RPMI8226 (cell line): ENCODE measurements at places on chromosomes 6 and 20.

GRCh38 chr6:163712566-163712961 is 298.0 kb downstream of the QKI start:
- no peak for DNase-seq

DNA sequence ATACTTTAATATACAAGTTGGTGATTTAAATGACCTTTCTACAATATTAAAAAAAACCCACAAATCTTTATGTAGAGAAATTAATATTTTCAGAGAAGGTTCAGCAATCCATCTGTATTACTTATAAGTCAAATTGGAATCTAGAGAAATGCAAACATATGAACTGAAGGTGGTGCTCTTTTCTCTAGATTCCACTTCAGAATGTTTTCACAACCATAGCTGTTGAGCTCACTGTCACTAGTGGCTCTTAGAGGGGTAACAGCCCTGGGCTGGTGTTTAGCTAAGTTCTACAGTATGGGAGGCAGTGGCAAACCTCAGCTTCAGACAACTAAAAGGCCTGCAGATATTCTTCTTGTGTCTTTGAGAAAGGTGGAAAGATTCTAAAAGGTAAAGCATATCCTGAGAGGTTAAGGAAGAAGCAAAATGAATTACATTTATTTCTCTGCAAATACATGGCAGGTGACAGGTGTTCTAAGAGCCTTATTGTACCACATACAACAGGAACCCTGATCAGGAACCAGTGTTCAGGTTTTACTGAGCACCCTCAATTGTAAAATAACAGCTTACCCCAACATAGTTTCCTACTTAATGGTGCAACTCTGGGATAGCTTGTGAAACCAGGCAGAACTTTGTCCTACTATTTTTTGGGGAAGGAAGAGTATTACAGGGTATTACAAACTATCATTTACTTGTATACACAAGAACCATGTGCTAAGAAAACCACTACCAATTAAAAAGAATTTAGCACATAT is 56.6 kb upstream of the SAMHD1 start:
- peak; percentile 32 for DNase-seq

DNA sequence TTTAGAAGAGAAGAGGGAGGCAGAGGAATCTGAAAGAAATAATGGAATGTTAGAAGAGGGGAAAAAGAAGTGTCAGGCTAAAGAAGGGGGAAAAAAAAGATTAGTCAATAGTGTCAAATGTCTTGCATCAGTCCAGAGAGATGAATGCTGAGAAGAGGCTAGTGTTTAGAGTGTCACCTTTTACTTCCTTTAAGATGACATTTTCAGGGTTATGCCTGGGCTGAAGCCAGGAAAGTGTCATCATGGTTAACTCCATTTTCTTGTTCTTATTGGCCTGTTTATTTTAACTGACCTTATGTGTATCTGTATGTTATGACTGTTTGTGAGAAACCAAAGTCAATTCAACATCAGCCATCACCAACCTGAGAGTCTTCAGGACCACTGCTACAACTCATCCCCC is 15.0 kb upstream of the BCKDHB start:
- no peak for DNase-seq

- no peak for DNase-seq
Measured at GRCh38 chr6:140572129-140572528, 1197.7 kb upstream of the CITED2 start.

GRCh38 chr20:64186071-64186598 is 21.9 kb downstream of the MYT1 start:
- DNase-seq: no peak
